LHCN-M2 (cell line): ENCODE measurements at places on chromosomes 2 and 18. TPM values are rescaled to one million over a fixed set of nuclear protein-coding genes. Genes with fewer than 3 reads are reported as not detected.
A peak's percentile ranks its signal among the peaks of the same experiment; 100 is the strongest.

The TUBA4B gene
- total RNA-seq: not detected in 2 replicates

The PTPRN gene
- total RNA-seq: 1.5 and 2.8 TPM in 2 replicates

The MERTK gene
- total RNA-seq: 0.38 and 0.46 TPM in 2 replicates

The BCL11A gene
- 0.11 and 0.13 TPM in 2 replicates for total RNA-seq

GRCh38 chr2:120394764-120395163, 48.8 kb downstream of the INHBB start:
- no peak for DNase-seq

GRCh38 chr2:239300871-239301735, 99.7 kb downstream of the HDAC4 start:
- no peak for DNase-seq

GRCh38 chr2:28413152-28413898, 20.7 kb downstream of the FOSL2 start:
- DNase-seq: peak; percentile 97

GRCh38 chr2:46439582-46439981, 39.8 kb upstream of the TMEM247 start:
- DNase-seq: no peak

- DNase-seq: no peak
Measured at GRCh38 chr2:181678861-181679543, 1.3 kb downstream of the NEUROD1 start.

DNA sequence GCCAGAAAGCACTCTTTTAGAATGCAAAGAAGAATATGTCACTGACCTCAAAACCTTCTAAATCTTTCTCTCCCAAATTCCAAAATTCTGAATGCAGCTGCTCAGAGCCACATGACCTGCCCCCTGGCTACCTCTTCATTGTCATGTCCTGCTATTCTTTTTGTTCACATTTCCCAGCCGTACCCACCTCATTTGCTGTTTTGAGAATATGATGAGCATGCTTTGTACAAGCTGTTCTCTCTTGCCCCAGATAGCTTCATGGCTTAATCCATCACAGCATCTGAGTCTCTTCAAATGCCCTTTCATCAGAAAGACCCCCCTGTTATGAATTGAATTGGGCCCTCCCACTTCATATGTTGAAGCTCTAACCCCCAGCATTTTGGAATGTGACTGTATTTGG, 214.3 kb downstream of the KCNS3 start:
- no peak for DNase-seq

GRCh38 chr2:162729469-162729868, 109.1 kb downstream of the KCNH7 start:
- DNase-seq: no peak

- DNase-seq: no peak
Measured at GRCh38 chr2:142997231-142997630, 119.8 kb downstream of the KYNU start.

- no peak for DNase-seq
Measured at GRCh38 chr2:113083296-113083695, 15.5 kb downstream of the IL1F10 start.
